Endodermal cell (in vitro differentiated cells): ENCODE measurements at places on chromosomes 6 and 20. TPM values are rescaled to one million over a fixed set of nuclear protein-coding genes. Genes with fewer than 3 reads are reported as not detected.
A peak's percentile ranks its signal among the peaks of the same experiment; 100 is the strongest.

Gene C6orf15
- total RNA-seq: not detected in 2 replicates

DNA sequence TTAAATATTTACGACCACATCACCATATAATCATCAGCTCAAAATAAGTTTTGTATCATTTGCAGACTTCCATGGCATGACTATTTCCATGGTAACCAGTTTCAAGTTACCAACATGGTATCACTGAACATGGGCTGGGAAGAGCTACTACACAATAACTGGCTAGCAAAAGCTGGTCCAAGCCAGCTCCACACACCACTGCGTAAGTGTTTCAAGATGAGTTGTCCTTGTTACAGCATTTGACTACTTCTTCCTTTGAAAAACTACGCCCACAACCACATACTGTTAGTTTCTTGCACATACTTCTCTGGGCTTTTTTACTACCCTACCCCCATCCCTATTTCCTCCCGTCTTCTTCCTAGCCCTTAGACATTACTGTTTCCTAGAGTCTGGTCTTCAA lies 8.5 kb downstream of the CD164 start:
- no peak for DNase-seq
- H3K4me1 ChIP-seq: no peaks in the 10 kb centered on the region
- H3K36me3 ChIP-seq: peaks cover 94% of the 10 kb centered on the region
- H3K27me3 ChIP-seq: no peaks in the 10 kb centered on the region
- H3K4me3 ChIP-seq: no peak overlapping the region
- no peak overlapping the region for H3K27ac ChIP-seq

DNA sequence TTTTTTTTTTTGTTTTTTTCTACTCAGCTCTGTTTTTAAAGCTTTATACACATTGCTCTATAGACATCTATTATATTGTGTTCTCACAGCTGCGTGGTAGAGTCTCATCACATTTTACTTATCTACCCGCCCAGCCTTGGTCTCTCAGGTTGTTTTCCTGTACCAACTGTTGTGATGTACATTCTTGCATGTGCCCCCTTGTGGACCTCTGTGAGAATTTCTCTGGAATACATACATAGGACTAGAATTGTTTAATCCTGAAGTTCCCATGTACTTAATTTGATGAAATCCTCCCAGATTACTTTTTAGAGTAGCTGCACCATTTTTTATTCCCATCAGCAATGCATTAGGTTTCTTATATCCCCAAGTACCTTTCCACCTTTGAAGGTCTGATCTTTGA lies 40.4 kb upstream of the TINAG start:
- no peak overlapping the region for H3K4me3 ChIP-seq
- no peaks in the 10 kb centered on the region for H3K36me3 ChIP-seq
- H3K4me1 ChIP-seq: peaks cover 3% of the 10 kb centered on the region
- peak; percentile 62 for DNase-seq
- no peak overlapping the region for H3K27ac ChIP-seq

- H3K27me3 ChIP-seq: no peaks in the 10 kb centered on the region
- no peak overlapping the region for H3K27ac ChIP-seq
- H3K36me3 ChIP-seq: peaks cover 8% of the 10 kb centered on the region
These were observed 44.4 kb downstream of the TRAM2 start for GRCh38 chr6:52532457-52532856.

DNA sequence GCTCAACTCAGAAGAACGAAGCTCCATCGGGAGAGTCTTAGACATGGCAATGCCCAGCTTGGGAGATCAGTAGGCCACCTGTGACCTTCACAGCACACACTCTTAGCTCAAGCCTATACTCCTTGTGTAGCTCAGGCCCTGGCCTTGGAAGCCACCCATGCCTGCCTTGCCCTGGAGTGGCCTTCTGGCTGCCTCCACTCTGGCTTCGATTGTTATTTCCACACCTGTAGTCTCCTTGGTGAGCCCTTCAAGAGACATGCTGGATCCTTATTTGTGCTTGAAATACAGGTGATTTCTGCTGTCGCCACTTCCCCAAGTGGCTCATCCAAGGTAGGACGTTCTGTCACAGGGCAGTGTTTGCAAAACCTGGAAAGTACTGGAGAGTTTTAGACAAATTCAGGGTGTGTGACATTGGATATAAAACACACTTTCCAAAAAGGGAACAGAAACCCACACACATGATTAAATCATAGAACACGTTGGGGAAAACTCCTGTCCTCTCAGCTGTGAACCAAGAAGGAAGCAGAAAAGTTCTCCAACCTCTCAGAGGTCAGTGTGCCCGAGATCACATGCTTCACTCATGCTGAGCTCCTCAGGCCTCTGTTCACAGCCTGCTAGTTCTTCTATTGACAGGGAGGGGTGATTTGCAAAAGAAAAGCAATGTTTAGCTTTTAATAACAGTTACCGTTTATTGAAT lies 391.8 kb downstream of the CDC5L start:
- H3K27ac ChIP-seq: no peak overlapping the region
- H3K4me3 ChIP-seq: no peak overlapping the region
- no peak for DNase-seq
- H3K4me1 ChIP-seq: peaks cover 4% of the 10 kb centered on the region
- H3K36me3 ChIP-seq: no peaks in the 10 kb centered on the region

- DNase-seq: no peak
- H3K36me3 ChIP-seq: no peaks in the 10 kb centered on the region
- H3K4me1 ChIP-seq: no peaks in the 10 kb centered on the region
- H3K27ac ChIP-seq: no peak overlapping the region
- H3K4me3 ChIP-seq: no peak overlapping the region
- no peaks in the 10 kb centered on the region for H3K27me3 ChIP-seq
These were observed 76.2 kb upstream of the OLIG3 start for GRCh38 chr6:137570393-137570792.

DNA sequence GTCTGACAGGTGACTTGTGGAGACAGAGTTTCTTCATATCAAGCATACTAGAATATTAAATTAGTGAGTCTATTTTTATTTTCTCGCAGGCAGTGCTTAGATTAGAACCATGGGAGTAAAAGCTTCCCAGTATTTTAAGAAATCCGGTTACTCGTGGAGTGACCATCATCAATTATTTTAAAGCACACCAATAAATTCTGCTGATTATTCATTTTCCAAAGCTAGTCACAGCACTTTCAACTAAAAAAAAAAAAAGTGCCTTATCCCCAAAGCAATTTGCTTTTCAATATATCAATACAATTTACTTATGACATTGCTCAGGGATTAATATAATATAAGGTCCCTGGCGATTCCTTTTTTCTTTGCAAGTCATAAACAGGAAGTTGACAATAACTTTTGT lies 26.3 kb upstream of the OLIG3 start:
- DNase-seq: no peak
- H3K4me3 ChIP-seq: no peak overlapping the region
- no peak overlapping the region for H3K27ac ChIP-seq
- no peaks in the 10 kb centered on the region for H3K36me3 ChIP-seq

- no peaks in the 10 kb centered on the region for H3K4me1 ChIP-seq
- H3K27me3 ChIP-seq: no peaks in the 10 kb centered on the region
- no peak overlapping the region for H3K27ac ChIP-seq
- H3K4me3 ChIP-seq: no peak overlapping the region
- H3K36me3 ChIP-seq: no peaks in the 10 kb centered on the region
- DNase-seq: no peak
These were observed 67.5 kb upstream of the FYN start for GRCh38 chr6:111940801-111941200.

Gene SLC52A3
- 2.1 and 3.1 TPM in 2 replicates for total RNA-seq

Gene HNF4A
- total RNA-seq: 53.5 to 60.8 TPM (median 58.0 TPM) in 3 replicates

Gene SNX14
- 58.0 and 61.3 TPM in 2 replicates for total RNA-seq

- H3K4me1 ChIP-seq: peaks cover 7% of the 10 kb centered on the region
- DNase-seq: no peak
These were observed 9.4 kb upstream of the TMEM14A start for GRCh38 chr6:52661551-52661950.

- H3K27me3 ChIP-seq: peaks cover 5% of the 10 kb centered on the region
- H3K4me3 ChIP-seq: no peak overlapping the region
- no peaks in the 10 kb centered on the region for H3K36me3 ChIP-seq
- H3K27ac ChIP-seq: no peak overlapping the region
- DNase-seq: no peak
- H3K4me1 ChIP-seq: no peaks in the 10 kb centered on the region
These were observed 137.9 kb downstream of the MAFB start for GRCh38 chr20:40551125-40551530.

Gene ADGRF4
- 1.3 and 1.5 TPM in 2 replicates for total RNA-seq

Gene CD109
- total RNA-seq: 1.7 to 2.2 TPM (median 2.0 TPM) in 3 replicates

GRCh38 chr6:42073287-42073686 lies 23.0 kb downstream of the TAF8 start:
- peaks cover 44% of the 10 kb centered on the region for H3K36me3 ChIP-seq
- H3K27me3 ChIP-seq: no peaks in the 10 kb centered on the region
- H3K4me1 ChIP-seq: no peaks in the 10 kb centered on the region
- no peak for DNase-seq

- no peaks in the 10 kb centered on the region for H3K27me3 ChIP-seq
- no peak overlapping the region for H3K4me3 ChIP-seq
- no peaks in the 10 kb centered on the region for H3K36me3 ChIP-seq
- no peak overlapping the region for H3K27ac ChIP-seq
- no peak for DNase-seq
These were observed 114.9 kb downstream of the GRM4 start for GRCh38 chr6:34030831-34031624.

Gene C6orf141
- total RNA-seq: 0.87 to 1.7 TPM (median 1.5 TPM) in 3 replicates

GRCh38 chr20:51094221-51094620 lies 71.3 kb upstream of the KCNG1 start:
- H3K36me3 ChIP-seq: no peaks in the 10 kb centered on the region
- DNase-seq: peak; percentile 73
- no peak overlapping the region for H3K4me3 ChIP-seq
- no peaks in the 10 kb centered on the region for H3K27me3 ChIP-seq

Gene BMP7
- total RNA-seq: 39.4 to 49.1 TPM (median 45.6 TPM) in 3 replicates

DNA sequence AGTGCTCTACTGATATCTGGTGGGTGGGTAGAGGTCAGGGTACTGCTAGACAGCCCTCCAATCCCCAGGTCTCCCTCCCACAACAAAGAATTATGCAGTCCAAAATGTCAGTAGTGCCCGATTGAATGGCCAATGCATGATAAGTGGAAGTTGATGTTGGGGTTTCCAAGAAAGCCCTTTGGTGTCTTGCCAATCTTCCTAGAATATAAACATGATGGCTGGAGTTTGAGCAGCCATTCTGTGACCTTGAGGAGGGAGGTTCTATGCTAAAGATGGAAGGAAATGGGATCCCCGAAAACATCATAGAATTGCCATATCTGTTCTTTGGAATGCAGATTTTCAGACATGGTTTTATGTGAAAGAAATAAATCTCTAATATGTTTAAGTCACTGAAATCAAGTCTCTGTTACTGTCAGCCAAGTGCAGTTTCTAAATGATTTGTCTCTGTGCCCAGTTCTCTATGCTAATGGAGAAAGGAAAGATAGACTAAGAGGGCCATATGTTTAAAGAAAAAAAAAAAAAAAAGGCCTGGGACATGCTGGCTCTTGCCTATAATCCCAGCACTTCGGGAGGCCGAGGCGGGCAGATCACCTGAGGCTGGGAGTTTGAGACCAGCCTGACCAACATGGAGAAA lies 32.8 kb upstream of the PTPN1 start:
- H3K4me1 ChIP-seq: no peaks in the 10 kb centered on the region
- DNase-seq: no peak

Gene KIAA1755
- total RNA-seq: not detected in 3 replicates

Gene MOG
- total RNA-seq: 0.45 TPM in 1 of 2 replicates, not detected in the other

DNA sequence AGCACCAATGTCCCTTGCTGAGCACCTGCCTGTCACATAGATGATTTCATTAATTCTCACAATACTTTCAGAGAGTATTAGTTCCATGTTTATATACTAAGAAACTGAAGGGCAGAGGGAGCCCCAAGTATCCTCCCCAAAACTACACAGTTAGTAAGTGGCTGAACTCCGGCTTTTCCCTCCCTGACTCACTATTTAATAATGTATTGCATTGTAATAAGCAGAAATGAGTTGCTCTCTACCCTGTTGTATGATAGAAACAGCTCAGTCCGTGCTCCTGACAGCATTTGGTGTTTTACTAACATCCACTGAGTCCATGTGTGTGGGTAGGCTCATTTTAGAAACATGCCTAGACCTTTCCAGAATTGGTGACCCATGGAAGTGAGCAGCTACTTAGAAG lies 76.8 kb downstream of the OLIG3 start:
- H3K4me1 ChIP-seq: peaks cover 10% of the 10 kb centered on the region
- no peak for DNase-seq
- no peak overlapping the region for H3K4me3 ChIP-seq
- peak overlapping the region; percentile 14 for H3K27ac ChIP-seq

DNA sequence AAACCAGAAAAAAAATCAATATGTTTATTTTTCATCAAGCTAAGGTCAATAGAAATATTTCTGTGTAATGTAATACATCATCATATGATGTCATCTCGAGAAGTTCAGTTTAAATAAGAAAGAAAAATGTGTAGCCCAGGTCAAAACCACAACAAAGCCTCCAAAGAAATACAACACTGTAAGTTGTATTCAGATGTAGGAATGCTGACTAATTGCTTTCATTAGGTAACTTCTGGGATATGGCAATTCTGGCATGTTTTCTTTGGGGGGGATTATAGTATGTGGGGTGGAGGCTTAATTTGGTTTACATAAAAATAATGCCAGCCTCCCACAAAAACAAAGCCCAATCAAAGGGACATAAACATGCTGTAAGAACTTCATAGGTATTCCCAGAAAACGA lies 881.8 kb upstream of the CITED2 start:
- H3K27me3 ChIP-seq: no peaks in the 10 kb centered on the region
- H3K27ac ChIP-seq: no peak overlapping the region
- H3K36me3 ChIP-seq: no peaks in the 10 kb centered on the region
- no peaks in the 10 kb centered on the region for H3K4me1 ChIP-seq

DNA sequence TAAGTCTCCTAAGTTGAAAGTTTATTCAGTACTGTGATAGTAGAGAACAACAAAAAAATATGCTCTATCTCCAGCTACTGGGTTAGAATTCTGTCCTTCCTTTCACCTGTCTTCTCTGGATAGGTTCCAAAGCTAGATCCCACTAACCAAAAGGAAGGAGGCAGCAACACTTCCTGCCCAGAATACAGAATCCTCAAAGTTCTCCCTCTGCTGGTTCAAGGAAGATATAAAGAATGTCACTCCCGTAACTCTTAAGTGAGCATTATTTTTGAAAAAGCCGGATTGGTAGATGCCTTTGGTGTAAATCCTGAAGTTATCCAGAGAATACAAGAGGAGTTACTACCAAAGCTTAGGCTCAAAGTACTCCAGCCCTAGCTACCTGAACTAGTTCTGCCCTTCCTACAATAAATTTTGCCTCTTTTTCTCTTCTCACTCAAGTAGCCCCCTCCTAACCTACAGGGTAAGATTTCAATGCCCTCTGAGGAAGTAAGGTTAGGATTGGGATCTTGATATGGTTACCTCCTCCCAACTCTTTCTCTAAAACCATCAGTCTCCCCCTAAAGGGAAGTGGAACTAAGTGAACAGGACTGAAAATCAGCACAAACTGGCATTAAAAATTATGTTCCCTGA lies 26.0 kb upstream of the CRIP3 start:
- no peaks in the 10 kb centered on the region for H3K27me3 ChIP-seq
- H3K4me3 ChIP-seq: no peak overlapping the region
- no peak overlapping the region for H3K27ac ChIP-seq
- H3K4me1 ChIP-seq: no peaks in the 10 kb centered on the region

Gene PI16
- total RNA-seq: not detected in 3 replicates
